Stimulated activated CD8-positive, alpha-beta memory T cell treated with anti-CD3 and anti-CD28 coated beads, Interleukin-15, amount 100 ng/mL, for 4 hours (primary cell): ENCODE measurements at places on chromosomes 12 and 14.

- DNase-seq = no peak
These were observed 3.0 kb downstream of the SCAF11 start for GRCh38 chr12:45987340-45987727.

- no peak for DNase-seq
These were observed 9.0 kb downstream of the BMP4 start for GRCh38 chr14:53947452-53948204.

DNA sequence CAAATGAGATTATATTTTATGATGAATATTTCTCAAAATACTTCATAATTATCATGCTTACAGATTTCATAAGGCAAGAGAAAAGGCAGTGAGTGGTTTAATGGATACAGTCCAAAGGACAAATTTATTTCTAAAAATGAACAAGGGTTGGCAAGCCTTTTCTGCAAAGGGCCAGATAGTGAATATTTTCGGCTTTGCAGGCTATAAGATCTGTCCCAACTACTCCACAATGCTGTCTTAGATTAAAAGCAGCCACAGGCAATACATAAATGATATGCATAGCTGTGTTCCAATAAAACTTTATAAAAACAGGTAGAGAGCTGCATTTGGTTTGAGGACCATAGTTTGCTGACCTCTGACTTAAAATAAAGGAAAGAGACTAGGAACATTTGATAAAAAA, 42.9 kb upstream of the STK38L start:
- DNase-seq = no peak

GRCh38 chr12:46349253-46349652, 23.3 kb downstream of the SLC38A2 start:
- no peak for DNase-seq

DNA sequence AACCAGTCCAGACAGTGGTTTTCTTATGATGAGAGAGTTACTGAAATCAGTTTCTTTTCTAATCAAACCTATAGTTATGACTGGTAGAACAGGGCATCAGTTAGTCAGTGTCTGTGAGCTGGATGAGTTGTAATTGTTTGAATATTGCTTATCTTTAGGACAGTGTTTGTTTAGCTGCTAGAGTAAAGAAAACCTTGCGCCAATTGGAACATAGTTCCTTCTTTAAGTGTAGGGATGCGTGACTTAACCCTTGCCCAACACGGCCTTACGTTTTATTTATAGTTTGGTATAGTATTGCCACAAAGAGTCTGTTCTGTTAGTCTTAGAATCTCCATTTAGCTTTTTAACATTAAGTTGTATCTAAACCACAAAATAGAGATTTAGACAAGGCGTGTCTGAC, 572.6 kb downstream of the SLC16A7 start:
- no peak for DNase-seq

- DNase-seq = no peak
These were observed 4.3 kb upstream of the APPL2 start for GRCh38 chr12:105240228-105240627.

DNA sequence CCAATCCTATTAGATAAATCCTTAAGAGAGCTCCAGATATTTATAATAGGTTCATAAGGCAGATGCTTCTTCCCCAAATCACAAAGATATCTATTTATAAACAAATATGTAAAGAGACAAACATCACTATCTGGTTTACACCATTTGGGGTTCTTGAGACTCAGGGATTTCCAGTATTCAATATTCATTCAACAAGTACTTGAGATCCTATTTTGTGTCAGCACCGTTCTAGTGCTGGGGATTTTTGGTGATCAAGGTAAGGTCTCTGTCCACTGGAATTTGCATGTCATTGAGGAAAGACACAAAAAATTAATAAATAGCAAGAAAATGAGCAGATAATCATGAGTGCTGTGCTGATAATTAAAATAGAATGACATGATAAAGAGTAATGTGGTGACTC, 222.7 kb upstream of the FOXN3 start:
- DNase-seq = no peak

DNA sequence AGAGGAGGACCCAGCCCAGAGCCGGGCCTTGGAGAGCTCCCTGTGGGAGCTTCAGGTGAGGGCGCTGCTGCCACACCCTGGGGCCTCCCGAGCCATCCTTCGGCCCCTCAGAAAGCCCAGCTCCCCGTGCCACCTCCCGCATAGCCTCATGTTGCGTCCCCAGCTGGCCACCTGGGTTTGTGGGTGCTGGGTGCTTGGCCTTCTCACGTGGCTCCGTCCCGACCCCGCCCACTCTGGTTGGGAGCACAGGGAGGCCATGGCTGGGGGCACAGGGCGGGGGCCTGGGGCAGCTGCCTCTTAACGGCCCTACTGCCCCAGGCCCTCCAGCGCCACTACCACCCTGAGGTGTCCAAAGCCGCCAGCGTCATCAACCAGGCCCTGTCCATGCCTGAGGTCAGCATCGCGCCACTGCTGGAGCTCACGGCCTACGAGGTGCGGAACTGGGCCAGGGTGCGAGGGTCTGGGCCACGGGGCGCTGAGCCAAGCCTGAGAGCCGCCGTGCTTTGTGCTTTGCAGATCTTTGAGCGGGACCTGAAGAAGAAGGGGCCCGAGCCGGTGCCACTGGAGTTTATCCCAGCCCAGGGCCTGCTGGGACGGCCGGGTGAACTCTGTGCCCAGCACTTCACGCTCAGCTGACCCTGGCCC, 7.6 kb downstream of the NOC4L start:
- DNase-seq = no peak

DNA sequence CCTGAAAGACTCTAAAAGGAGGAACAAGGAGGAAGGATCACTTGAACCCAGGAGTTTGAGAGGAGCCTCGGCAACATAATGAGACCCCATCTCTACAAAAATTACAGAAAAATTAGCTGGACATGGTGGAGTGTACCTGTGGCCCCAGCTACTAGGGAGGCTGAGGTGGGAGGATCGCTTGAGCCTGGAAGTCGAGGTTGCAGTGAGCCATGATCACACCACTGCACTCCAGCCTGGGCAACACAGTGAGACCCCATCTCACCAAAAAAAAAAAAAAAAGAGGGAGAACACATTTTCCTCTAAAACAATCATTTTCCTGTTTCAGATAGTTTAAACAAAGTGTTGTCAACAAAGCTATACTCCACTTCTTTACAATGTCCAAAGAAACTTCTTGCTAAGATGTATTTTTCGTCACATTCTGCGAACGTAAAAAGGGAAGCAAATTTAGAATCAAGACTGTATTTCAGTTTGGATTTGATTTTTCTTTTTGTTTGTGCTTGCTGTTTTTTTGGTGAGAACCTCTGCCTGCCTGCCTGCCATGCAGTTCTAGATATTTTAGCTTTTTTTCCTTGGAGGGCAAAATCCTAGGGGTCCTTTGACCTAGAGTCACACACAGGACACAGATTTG, 5.1 kb downstream of the HCAR1 start:
- no peak for DNase-seq

DNA sequence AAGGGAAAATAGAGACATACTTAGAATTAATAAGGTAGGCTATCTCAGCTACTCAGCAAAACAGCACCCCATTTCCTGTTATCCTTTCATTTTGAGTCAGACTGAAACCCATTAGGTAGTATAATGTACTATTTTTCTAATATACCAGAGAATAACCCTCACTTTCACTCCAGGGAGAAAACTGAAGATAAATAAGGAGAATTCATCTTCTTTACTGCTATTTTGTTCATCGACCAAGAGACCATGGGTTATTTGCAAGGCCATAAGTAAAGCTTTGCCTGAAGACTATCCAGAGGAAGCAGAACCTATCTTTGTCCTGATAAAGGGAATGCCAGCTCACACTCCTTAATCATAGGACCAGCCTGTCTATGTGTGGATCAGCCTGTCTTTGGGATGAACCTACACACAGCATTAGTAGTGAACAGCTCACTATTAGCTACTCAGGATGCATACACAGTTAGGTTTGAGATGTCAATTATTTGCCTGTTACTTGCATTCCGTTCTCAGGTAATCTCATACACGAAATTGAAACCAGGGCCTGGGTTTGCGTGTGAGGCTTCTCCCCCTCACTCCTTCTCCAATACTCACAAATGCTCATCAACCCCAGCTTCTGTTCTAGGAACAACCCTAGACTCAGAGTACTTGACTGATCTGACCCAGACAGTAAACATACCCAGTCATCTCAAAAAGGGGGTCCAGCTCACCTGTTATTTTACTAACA, 124.4 kb downstream of the DAD1 start:
- no peak for DNase-seq

DNA sequence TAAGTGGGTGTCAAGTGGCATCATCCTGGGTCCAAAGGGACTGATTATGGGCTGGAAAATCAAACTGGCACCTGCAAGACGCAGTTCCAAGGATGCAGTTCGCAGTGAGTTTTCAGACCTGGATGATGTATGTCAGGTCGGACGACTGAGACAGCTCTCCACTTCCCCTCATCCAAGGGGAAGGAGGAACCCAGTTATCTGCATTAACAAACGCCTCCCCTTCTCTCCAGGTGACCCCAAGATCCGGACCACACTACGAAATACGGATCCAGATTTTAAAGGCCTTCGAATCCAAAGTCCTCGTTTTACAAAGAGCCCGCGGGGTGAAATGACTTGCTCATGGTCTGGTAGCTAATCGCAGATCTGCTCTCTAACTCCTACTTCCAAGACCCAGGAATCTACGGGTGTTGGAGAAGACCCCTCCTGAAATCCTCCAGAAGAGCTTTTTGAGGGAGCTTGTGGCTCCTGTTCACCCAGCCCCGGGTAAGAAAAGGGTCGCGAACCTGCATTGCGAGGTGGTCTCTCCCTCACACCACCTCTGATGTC, 460 bp upstream of the SYNE2 start:
- DNase-seq = no peak

DNA sequence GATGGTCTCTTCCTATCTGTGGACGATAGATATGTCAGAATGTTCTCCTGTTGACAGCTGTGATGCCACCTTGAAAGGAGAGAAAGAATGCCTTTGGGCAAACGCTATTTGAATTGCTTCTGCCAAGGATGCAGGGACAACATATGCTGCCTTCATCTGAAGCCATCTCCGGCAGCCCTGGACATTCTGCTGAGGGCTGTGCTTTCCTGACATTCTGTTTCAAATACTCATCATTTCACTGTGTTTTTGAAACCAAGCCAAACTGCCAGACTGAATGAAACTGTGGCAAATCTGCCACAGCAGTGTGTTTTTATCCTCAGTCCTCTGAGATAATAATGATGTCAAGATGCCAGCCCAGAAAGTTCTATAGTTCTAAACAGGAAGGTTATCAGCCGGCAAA, 85.8 kb upstream of the BCAT1 start:
- no peak for DNase-seq

DNA sequence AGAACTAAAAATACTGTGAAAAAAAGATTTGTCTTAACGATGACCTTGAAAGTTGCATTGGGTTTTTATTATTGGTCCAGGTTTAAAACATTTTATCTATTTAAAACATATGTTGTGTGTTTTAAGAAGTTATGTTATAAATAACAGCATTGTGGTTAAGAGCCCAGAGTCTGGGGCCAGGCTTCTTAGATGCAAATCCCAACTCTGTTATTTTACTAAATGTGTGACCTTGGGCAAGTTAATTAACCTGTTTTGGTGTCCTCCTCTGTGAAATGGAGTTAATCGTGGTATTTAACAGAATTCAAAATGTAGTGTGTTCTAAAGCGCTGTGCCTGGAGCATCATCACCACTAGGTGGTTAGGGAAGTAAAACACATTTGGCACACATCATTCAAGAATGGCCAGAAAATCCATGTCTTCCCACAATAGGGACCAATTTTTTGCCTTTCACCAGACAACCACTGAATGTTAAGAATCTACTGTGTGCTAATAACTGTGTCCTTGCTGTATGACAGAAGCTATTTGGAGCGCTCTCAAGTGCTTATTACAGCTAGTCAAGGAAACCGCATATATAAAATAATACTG, 133.3 kb downstream of the MON2 start:
- no peak for DNase-seq

DNA sequence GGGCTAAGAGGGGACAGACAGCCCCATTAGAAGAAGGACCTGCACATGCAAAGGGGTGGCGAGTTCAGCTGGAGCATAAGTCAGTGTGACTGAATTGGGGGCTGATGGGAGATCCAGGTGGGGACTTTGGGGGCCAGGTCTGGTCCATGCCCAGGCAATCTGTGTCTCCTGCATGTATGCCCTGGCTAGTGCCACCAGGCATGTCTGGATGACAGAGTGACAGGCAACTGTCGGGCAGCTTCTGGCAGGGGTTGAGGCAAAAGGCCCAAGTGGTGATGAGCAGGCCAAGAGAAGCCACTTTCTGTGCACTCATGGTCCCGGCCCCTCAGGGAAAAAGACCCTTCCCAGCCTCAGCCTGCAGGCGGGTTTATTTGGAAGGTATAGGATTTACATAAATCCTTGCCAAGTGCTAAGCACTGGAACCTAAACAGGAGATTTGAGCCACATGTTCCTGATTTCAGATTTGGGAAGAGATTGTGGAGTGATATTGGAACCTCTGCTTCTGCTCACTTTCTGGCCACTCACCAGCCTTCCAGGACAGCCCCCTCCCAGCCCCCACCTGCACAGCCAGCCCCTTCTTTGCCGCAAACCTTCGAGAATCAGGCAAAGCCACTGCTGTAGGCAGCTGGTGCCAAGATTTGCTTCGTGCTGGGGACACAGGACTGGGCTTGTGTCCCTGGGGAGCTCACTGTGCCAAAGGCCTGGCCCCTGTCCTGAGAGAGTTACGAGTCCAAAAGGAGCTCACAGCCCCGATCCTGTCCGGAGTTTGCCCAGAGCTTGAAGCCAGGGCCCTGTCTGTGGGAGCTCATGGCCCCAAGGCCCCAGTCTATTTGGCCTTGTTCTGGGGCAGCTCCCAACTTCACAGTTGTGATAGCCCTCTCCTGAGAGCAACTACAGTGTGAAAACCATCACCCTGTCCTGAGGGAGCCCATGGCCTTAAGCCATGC, 232.5 kb upstream of the RTL1 start:
- no peak for DNase-seq

DNA sequence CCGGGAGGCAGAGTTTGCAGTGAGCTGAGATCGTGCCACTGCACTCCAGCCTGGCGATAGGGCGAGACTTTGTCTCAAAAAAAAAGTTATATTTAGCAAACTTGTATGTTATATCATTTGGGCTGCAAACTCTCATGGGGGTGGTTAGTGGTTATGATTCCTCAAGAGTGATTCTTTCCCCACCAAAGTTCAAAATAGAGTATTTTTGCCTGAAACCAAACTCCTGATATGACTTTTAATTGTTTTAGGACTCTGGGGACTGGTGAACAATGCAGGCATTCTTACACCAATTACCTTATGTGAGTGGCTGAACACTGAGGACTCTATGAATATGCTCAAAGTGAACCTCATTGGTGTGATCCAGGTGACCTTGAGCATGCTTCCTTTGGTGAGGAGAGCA, 18.6 kb downstream of the HSD17B6 start:
- DNase-seq = no peak

DNA sequence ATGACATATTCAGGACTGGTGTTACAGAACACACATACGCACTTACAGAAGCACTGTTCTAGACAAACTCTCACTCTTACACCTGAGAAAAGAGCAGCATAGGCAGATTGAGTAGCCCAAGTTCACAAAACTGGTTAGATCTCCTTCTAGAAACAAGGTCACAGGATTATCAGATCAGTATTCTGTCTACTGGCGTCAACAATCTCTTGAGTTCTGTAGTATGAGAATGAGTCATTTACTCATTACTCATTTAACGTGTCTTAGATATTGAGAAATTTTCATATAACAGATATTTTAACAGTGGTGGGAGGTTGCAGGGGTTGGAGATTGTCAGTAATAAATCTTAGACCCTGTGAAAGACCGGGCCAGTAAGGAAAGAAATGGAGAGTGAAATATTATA, 2.8 kb upstream of the TSPAN8 start:
- DNase-seq = no peak

GRCh38 chr14:103428723-103429556, 43.7 kb downstream of the MARK3 start:
- DNase-seq = no peak
